ENCODE measurements at places on chromosomes 7 and 10.
A peak's percentile ranks its signal among the peaks of the same experiment; 100 is the strongest.

DNA sequence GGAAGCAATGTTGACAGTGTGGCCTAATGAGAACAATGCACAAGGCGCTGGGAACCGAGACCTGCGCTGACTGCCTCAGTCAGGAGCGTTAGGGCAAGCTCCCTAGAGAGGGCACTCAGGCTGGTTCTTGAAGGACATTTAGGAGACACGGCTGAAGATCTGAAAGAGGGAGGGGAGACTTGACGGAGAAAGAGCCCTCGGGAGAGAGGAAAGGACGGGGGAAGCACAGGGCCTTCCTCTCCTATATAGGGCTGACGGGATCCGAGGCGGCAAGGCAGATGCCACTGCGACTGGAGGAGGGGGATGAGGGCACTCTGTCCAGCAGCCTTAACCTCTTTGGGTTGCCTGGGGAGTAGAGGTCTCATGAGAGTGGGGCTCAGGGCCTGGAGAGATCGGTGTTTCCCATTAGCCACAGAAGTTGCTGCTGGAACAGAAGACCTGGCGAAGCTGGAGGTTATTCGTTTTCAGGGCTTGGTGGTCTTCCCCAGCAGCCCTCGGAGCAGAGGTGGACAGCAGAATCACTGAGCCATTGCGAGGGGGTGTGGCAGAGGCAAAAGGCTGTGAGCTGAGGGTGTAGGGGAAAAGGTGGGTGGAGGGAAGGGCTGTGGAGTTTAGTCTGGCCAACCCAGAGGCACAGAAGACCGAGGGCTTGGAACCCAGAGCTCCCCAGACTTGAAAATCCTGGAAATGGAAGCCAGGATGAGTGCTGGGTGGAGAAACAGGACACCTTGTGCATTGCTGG, 36.0 kb downstream of the CLEC2L start:
- DNase-seq = no peak

DNA sequence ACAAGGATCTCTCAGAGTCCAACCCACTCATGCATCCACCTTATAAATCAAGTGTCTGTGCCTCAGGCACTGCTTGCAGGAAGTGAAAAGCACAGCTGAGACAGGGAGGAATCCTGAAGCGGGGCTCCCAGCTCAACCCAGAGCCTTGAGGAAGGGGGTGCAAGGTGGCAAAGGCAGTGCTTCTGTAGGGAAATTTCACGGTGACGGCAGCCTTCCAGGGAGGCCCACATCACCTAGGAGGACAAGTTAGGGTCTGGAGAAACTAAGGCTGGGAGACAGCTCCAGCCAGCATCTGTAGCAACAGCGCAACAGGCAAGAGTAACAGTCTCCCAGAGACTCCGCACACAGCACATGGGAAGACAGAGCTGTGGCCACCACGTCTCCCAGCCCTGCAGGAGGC, 2.7 kb downstream of the AOC1 start:
- no peak for DNase-seq

- no peak for DNase-seq
Measured at GRCh38 chr7:101968720-101969466, 151.5 kb downstream of the CUX1 start.

DNA sequence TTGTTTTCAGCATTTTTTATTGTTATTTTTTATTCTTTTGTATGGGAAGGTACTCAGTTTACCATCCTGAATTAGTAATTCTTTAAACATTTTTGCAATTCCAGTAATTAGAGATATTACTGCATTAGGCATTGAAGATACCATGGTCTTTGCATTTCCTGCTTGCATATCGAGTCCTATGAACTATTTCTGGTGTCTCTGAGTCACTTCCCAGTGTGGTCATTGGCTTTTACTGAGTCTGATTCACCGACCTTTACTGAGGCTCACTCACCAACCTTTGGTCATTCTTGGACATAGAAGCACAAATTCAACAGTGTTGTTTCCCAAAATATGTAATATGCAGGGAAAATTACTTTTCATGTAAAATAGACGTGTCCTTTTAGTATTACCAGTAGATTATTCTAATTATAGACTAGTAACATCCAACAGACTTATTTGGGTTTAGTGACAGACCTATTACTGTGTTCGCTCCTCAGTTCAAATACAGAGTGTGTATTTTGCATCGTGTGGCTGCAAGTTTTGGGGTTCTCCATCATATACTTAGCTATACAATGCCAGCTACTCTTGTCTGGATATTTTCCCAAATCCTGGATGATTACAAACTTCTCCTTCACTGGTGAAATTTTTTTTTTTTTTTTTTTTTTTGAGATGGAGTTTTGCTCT, 180.7 kb upstream of the PRSS1 start:
- peak; percentile 85 for DNase-seq

DNA sequence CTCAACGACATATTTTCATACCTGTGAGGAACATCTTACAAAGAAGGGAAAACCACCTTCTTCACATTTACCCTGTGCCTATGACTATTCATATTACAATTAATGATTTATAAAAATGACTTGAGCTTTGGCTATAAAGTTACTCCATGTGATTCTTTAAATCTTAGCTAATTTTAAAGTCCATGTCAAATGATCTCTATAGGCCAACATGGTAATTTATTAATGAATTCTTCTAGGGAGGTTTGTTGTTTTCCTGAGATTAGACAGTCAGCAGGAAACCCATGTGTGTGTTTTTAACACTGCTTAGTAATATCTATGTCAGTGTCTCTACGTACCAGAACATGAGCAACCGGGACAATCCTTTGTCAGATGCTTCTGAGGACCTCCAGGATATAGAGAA, 307.3 kb downstream of the IPMK start:
- DNase-seq = no peak

GRCh38 chr10:127896590-127896989, 3.8 kb upstream of the CLRN3 start:
- DNase-seq = no peak

GRCh38 chr10:31749981-31750840, 178.4 kb downstream of the ARHGAP12 start:
- DNase-seq = peak; percentile 31

DNA sequence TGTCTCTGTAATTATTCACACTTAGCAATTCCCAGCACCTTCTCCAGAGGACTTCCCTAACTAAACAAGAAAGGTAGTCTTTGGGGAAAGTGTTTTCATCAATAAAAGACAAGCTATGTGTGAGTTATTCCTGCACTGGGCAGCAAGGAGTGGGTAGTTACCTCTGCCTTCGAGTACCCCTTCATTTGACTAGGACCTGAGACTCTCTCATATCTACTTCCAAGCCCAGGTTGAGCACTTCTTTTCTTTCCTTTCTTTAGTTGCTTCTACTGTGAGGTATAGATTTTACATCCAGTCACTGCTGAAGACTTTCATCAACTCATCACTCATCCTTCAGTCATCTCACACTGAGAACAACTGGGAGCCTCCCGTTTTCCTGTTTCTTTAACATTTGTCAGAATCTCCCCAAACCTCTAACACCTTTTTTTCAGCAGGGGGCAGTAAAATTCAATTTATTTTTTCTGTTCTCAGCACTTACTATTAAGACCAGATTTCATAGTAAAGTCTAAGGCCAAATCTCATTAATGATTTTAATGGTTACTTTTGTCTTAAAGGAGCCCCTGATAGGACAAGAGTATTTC, 80.1 kb upstream of the PRSS1 start:
- DNase-seq = peak; percentile 33
